Left lung (tissue), 14 donors: ENCODE measurements at places on chromosomes 3 and 15. TPM values are rescaled to one million over a fixed set of nuclear protein-coding genes. Genes with fewer than 3 reads are reported as not detected.

DNA sequence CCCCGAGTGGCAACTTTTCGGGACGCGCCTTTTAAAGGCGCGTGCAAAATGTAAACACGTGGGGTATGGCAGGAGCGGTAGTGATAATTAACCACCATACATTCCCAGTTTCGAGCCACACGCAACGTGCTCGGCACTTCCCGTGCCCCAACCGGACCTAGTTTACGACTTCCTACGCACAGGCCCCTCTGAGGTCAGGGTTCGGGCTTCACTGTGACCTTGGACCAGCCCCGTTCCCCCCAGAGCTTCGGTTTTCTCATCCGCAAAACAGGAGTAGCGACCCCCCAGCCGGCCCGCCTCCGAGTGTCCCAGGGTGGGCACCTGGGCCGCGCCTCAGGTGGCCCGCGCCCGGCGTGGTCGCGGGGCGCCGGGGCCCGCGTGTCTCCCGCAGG lies 451 bp downstream of the CHCHD4 start:
- no peak for DNase-seq

- DNase-seq = no peak
These were observed 255.3 kb upstream of the ZPLD1 start for GRCh38 chr3:102179326-102180177.

- DNase-seq = no peak
These were observed 16.2 kb downstream of the NCEH1 start for GRCh38 chr3:172694573-172695246.

DNA sequence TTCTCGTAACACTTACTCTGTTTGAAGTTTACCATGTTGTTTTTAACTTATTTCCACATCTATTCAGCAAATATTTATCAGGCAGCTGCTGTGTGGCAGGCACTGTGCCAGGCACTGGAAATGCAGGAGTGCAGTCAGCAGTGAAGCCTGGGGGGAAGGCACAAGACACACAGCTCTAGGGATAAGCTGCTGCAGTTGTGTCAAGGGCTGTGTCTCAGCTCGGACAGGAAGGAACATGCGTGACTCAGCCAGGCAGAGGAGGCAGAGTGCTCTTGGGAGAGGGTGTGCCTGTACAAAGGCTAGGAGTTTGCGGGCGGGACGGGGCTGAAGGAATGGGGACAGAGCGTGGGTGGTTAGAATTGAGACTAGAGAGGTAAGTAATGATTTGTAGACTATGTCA lies 24.7 kb downstream of the LYSMD4 start:
- DNase-seq = peak; percentile 85

DNA sequence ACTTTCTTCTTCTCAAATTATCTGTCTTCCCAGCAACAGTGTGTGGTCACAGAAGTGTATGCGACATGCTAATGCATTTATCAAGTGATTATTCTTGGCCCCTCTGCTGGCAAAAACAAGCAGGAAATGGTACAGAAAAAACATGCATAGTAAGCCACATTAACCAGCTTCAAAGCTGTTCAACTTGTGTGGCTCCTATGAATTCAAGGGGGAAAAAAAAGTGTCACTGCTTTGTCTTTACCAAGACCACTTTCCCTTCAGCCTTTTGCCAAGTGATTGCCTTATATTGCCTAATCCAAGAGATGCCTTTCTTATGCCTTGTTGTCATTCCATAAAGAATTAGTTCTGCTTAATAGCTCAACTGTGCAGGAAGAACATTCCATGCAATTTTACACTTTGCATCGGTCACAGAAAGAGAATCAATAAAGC lies 39.1 kb downstream of the PRTG start:
- peak; percentile 6 for DNase-seq

DNA sequence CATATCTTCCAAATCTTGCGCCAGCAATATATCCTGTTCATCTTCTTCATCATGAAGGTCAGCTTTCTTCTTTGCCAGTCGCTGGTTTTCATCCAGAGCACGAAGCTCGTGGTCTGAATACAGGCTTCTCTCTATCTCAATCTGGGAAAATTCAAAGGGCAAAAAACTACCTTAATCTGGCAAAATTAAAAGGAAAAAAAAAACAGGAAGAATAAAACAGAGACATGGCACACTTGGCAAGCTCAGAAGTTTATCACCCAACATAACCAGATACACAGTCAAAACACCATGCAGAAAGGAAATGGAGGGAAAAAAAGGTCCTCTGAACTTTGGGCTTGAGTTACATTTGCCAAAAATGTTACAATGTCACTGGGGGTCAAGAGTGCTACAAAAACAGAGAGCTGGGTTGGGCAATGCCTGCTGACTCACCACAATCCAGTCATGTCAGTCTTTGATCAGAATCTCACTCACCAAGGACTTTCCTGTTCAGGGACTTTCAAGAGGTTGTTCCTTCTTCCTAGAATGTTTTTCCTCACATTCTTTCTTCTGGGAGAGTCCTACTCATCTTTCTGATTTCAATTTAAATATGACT lies 1.5 kb downstream of the MRPL46 start:
- no peak for DNase-seq

GRCh38 chr3:160735826-160736225 lies 20.2 kb upstream of the PPM1L start:
- no peak for DNase-seq

Gene DCP1A
- polyA plus RNA-seq = 34.7 TPM

Gene AHSG
- 0.09 TPM for polyA plus RNA-seq

Gene AMIGO3
- 1.8 TPM for polyA plus RNA-seq

Gene ALPK3
- polyA plus RNA-seq = 23.4 TPM

Gene WNT7A
- polyA plus RNA-seq = 0.60 TPM
